ENCODE measurements at places on chromosomes 3 and 15. TPM values are rescaled to one million over a fixed set of nuclear protein-coding genes. Genes with fewer than 3 reads are reported as not detected.

The CYP1A2 gene
- total RNA-seq: not detected

The ZFYVE19 gene
- 28.2 TPM for total RNA-seq

The MESP2 gene
- not detected for total RNA-seq

The MKRN3 gene
- total RNA-seq: 1.4 TPM

The LMAN1L gene
- total RNA-seq: not detected

The DGKG gene
- 0.66 TPM for total RNA-seq

The OXTR gene
- total RNA-seq: 1.4 TPM

The MKRN2OS gene
- total RNA-seq: not detected

The ACVR2B gene
- total RNA-seq: 4.6 TPM

The NOX5 gene
- total RNA-seq: not detected

The AKAP13 gene
- 150 TPM for total RNA-seq

The PRICKLE2 gene
- not detected for total RNA-seq

The THUMPD3 gene
- total RNA-seq: 52.0 TPM

The ACOX2 gene
- not detected for total RNA-seq

The ARPP21 gene
- not detected for total RNA-seq

The WDR93 gene
- total RNA-seq: not detected

The SOX14 gene
- not detected for total RNA-seq

The ARGFX gene
- total RNA-seq: not detected

The ROPN1 gene
- total RNA-seq: not detected

The RAB5A gene
- total RNA-seq: 59.7 TPM

The CTDSPL gene
- total RNA-seq: 8.5 TPM

The DNASE1L3 gene
- not detected for total RNA-seq

The ACTRT3 gene
- 0.76 TPM for total RNA-seq

The RGMA gene
- not detected for total RNA-seq

The CD200 gene
- 3.6 TPM for total RNA-seq

The PLXNB1 gene
- total RNA-seq: 4.0 TPM

The ACTC1 gene
- not detected for total RNA-seq

The DUOX2 gene
- total RNA-seq: not detected

The NT5DC2 gene
- 54.5 TPM for total RNA-seq

The CGGBP1 gene
- total RNA-seq: 98.9 TPM
